ENCODE measurements at places on chromosomes 4 and X.

GRCh38 chrX:27086237-27086636, 376.9 kb downstream of the PPP4R3C start:
- DNase-seq: no peak

DNA sequence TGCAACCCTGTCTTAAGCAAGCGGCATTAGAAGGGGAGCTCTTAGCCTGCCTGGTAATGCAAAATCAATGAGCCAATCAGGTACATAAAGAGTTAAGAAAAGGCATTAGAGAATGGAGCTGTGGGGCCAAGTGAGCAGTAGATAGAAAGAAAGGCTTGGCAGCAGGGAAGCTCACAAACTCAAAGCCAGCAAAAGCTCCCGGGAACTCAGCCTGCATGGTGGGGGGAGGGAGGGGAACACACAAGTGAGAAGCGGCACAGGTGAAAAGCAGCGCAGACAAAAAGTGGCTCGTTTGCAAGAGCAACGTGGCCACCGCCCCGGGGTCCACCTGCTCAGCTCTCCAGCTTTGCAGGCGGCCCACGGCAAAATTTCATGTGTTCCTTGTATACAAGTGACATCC, 818.5 kb downstream of the FAM133A start:
- DNase-seq: no peak

DNA sequence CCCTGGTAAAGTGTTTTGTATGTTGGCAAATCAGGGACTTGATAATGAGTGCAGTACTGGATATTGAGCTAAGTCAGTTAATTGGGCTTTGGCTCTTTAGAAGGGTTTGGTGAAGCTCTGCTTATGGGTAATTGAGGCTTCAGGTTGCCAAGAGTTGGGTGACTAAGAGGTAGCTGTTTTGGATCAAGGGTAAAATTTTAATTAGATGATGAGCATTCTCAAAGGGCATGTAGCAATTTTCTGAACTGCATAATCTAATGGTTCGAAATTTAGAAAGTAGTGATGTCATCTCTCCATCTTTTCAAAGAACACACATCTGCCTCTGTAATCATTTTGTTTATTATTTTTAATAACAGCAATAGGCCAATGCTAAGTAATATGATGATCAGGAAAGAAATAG, 5.5 kb upstream of the TRIM2 start:
- DNase-seq: no peak

DNA sequence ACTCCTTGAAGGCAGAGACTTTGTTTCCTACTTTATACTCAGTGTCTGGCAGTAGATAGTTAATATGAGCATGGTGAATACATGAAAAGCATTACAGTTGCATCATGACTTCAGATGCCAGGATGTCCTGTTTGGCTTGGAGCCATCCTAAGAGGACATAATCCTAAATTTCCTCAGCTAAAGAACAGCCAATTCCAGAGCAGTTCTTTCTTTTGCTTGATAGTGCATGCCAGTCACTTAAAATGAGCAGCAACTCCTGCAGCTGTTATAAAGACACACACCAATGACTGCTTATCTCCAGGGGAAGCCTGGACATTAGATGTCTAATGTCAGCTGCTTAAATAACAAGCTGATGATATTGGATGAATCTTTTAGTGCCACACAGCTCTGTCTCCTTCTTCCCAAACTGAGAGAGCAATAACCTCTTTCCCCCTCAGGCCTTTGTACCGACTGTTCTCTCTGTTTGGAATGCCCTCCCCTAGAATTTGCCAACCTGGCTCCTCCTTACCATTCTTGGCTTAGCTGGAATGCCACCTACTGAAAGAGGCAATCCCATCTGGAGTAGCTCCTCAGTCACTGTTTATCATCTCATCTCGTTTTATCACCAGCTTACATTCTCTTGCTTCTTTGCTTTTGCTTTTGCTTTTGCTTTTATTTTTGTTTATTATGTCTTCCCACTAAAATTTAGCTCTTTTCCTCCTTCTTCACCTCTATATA, 100.8 kb upstream of the USP38 start:
- DNase-seq: no peak

- DNase-seq: no peak
Observed at GRCh38 chr4:128354205-128354821, 66.7 kb upstream of the PGRMC2 start.

- DNase-seq: no peak
Observed at GRCh38 chr4:23360718-23361117, 529.1 kb downstream of the PPARGC1A start.

DNA sequence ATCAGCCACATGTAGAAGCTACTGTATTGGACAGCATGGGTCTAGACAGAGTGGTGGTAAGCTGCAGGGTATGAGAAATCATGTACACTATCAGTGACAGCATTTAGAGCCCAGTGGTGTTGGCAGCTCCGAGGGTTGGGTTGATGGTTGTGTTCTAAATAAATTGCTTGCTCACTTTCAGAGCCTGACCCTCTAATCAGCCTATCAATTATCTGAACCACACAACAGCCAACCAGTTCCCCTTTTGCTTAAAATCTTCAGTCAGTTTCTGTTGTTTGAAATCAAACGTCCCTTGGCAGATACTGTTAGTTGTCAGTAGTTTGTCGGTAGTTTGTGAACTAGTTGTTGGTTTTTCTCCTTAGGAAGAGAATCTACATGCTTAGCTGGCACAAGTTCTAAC, 99.8 kb upstream of the RAI2 start:
- no peak for DNase-seq

GRCh38 chrX:13201605-13202219, 118.1 kb downstream of the ATXN3L start:
- no peak for DNase-seq

DNA sequence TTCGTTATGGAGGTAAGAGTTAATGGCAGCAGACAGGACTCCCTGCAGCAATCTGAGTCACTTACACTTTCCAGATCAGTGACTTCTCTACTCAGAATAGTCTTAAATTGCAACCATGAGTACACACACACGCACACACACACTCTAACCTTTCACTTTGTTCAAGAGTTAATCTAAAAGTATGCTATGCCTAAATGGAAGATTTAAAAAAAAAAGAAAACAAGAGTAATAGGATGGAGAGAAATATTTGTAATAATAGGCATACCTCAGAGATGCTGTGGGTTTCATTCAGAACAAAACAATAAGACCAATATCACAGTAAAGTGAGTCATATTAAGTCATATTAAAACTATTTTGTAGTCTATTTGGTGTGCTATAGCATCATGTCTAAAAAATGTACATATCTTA, 969.1 kb upstream of the PCDH10 start:
- DNase-seq: no peak

DNA sequence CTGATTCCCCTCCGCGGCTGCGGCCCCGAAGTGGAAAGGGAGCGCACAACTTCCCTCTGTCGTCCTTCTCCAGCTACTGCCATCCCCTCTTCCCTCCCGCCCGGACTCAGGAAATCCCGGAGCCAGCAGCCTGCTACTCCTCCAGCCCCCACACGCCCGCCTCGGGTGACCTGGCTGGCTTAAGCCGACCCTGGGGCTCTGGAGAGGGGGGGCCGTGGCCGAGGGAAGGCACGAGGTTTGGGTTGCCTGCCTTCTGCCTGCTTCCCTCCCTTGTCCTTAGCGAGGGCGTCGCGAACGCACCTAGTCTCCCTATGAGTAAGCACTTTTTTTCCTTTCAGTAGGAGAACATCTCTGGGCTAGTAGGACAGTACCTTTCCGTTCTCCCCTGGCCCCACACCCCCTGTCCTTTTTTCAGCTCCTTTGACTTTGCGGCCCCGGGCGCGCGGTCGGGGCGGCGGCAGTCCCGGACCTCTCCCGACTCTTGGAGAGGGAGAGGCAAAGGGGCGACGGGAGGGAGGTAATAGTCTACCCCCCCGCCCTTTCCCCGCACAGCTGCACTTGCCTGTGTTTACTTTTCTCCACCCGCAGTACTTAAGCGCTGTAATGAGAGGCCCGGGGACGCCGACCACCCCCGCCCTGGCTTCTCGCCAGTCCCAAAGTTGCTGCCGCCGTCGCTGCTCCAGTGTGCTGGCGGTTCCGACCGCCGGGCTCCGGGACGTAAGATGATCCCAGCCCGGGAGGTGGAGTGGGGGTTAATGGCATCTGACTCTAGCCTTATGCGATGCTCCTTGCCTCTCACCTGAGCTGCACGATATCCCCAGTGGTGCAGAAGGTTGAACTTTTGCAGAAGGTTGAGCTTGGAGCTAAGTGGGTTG, 868 bp downstream of the PLS3 start:
- DNase-seq: no peak

DNA sequence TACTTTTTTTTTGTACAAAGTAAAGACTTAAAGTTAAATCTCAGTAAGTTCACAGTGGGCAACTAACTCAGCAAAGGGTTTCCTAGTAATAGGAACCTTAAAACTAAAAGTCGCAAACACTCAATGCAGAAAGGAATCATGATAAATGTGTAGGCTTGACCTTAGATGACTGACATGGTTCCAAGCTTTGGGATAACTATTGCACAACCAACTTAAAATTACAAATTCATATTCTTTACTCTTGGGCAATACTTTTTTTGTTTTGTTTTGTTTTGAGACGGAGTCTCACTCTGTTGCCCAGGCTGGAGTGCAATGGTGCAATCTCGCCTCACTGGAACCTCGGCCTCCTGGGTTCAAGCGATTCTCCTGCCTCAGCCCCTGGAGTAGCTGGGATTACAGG, 8.2 kb downstream of the ELOVL6 start:
- DNase-seq: no peak

- DNase-seq: no peak
Observed at GRCh38 chrX:100654261-100654660, 10.3 kb downstream of the SRPX2 start.

DNA sequence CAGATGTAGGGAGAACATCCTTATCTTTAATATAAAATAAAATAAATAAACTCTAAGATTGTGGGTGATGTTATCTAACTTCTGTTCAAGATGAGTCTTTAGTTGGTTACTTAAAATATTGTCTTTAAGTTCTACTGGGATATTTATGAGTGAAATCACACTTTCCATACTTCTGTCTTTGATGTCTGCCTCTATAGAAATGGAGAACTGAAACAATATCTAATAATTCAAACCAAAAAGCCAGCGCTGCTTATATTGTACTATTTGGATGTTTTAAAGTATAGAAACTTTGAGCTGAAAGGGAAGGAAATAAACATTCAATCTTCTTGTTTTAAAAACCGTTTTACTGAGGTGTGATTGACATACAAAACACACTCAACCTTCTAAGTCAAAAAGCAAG, 44.8 kb upstream of the RPS6KA3 start:
- no peak for DNase-seq

DNA sequence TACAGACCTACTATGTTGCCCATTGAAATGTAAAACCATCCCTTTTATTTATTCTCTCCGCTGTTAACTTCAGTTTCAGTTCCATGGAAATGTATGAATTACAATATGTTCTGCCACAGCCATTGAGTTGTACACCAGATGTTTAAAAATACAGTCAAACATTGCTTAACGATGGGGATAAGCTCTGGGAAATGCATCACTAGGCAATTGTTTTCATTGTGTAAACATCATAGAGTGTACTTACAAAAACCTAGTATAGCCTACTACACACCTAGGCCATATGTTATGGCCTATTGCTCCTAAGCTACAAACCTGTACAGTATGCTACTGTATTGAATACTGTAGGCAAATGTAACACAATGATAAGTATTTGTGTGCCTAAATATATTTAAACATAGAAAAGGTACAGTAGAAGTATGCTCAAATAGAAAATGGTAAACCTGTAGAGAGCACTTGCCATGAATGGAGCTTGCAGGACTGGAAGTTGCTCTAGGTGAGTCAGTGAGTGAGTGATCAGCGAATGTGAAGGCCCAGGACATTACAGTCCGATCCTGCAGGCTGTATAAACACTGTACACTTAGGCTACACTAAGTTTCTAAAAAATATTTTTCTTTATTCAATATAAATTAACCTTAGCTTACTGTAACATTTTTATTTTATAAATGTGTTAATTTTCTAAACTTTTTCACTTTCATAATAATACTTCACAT, 2.7 kb upstream of the PF4V1 start:
- no peak for DNase-seq

DNA sequence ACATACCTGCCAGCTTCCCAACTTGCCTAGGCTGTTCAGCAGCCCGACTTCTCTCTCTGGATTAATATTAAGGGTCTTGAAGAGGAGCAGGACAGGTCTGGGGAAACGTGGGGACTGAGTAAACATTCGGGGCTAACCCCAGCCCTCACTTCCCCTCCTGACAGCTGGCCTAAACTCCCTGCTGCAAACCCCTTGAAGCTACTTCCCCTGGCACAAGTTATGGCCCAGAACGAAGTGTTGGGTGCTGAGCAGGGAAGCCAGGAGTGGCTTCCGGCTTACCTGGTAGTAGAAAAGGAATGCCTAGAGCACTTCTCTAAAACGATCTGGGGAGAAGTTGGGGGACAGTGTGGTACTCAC, 200.0 kb downstream of the BCOR start:
- DNase-seq: no peak

DNA sequence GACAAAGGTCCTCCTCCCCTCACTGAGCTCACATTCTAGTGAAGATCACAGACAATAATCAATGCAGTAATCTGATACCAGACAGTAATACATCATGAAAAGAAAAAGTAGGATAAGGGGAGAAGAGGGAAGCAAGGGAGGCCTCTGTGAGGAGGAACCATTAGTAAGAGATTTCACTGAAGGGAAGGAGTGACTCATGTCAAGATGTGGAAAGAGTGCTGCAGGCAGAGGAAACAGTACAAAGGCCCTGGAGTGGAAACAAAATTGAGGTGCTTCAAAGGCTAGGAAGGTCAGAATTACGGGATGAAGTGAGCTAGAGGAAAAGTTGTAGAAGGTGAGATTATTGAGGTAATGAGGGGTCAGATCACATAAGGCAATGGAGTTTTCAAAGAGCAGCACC, 38.1 kb downstream of the LAMTOR3 start:
- peak; percentile 5 for DNase-seq
